Esophagus squamous epithelium (tissue), 5 donors: ENCODE measurements at places on chromosomes 16 and 17.
A peak's percentile ranks its signal among the peaks of the same experiment; 100 is the strongest.

DNA sequence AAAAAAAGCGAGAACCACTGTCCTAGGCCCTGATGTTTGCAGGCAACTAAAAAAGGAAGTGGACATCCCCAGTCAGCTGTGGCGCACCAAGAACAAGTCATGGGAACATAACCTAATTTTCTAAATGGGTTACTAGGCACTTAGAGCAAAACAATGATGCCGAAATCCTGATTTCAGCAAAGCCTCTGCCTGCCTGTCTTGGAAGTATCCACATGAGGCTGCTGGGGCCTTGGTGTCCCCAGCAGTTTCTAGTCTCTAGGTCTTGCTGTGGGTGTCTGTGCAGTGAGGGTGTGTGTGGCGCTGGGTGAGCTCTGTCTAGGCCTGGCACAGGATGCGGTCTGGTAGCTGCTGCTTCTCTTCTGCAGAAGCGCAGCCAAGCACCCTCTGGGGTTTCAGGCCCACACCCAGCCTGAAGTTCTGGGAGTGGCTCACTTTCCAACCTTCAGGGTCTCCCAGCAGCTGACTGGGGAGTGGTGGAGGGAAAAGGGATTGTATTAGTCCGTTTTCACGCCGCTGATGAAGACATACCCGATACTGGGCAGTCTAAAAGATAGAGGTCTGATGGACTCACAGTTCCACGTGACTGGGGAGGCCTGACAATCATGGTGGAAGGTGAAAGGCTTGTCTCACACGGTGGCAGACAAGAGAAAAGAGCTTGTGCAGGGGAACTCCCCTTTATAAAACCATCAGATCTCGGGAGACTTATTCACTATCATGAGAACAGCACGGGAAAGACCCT is 21.1 kb downstream of the STH start:
- no peak for DNase-seq

DNA sequence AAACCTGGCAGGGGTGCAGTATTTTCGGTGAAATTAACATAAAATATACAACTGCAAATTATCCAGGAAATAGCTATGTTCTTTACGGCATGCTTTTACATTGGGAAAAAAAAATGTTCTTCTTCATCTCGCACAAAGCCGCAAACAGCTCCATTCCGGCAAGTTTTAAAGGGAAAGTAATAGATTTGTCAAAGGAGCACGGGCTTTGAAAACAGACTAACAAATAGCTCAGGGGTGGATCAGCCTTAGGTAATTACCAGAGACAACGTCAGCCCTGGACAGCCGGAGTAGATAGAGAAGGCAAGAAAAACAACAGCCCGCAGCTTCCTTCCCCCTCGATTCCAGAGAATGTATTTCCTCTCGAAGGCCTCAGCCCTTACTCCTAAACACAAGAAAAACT is 222.5 kb downstream of the C16orf78 start:
- DNase-seq = no peak

GRCh38 chr17:49450735-49451134 is 36.1 kb upstream of the PHB1 start:
- no peak for DNase-seq

DNA sequence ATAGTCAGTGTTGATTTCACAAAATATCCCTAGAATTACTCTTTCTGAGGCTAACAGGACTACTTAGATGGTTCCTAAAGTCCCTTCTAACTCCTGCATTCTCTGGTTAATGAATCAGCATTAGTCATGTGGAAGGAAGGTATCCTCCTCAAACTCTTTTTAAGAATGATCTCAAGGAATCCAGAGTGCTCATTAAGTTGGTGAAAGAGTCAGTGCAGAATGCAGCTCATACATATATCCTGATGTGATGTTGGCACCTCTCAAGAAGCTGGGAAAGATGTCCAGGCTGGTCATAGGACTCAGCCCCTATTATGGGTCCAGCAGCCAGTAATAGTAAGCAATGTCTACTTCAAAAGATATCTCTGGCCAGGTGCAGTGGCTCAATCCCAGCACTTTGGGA is 65.5 kb downstream of the PIGL start:
- no peak for DNase-seq

GRCh38 chr17:13931111-13931526 is 138.2 kb upstream of the COX10 start:
- peak; percentile 12 for DNase-seq
